CD4-positive, alpha-beta memory T cell (primary cell): ENCODE measurements at places on chromosomes 11 and 22.

- peak; percentile 27 for DNase-seq
Measured at GRCh38 chr11:77106321-77106720, 3.7 kb downstream of the OMP start.

- no peak for DNase-seq
Measured at GRCh38 chr11:118565051-118565450, 680 bp downstream of the IFT46 start.

DNA sequence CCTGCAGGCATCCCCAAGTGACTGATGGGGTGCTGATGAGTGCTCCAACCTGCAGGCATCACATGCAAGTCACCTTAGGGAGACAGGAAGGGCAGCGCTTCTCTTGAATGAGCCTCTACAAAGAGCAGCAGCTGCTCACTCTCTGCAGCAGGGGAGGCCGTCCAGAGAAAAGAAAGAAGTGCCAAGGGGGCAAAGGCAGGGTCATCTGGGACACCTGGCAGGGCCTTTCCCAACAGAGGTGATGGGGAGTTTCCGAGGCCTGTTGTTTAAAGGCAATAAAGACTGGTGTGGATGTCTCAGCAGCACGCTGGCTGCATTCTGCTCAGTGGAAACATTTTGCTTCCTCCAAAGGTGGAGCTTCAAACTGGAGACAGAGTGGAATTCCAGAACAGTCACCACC is 113.7 kb downstream of the ETS1 start:
- peak; percentile 87 for DNase-seq

DNA sequence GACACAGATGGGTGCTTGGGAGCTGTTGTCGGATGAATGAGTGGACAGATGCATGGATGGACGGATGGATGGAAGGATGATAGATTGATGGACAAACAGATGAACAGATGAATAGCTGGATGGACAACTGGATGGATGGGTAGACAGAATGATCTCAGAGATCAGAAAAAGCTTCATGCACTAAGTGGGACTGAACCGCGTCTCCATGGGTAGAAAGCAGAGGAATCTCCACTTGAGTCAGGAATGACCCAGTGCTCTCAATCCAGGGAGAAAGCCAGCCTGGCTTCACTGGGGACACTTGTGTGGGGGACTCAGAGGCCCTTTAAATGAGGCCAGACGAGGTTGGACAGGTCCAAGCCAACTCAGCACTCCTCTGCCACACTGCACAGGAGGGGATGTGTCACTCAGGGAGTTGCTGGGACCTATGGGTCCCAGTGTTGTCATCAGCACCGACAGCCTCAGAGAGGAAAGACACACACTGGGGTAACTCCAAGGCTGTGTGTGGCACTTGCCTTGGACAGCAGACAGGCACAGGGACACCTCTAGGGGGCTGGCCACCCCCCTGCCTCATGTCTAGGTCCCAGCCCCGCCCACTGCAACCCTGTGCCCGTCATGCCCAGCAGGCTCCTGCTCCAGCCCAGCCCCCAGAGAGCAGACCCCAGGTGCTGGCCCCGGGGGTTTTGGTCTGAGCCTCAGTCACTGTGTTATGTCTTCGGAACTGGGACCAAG is 5.6 kb downstream of the IGLL5 start:
- DNase-seq, result no peak

DNA sequence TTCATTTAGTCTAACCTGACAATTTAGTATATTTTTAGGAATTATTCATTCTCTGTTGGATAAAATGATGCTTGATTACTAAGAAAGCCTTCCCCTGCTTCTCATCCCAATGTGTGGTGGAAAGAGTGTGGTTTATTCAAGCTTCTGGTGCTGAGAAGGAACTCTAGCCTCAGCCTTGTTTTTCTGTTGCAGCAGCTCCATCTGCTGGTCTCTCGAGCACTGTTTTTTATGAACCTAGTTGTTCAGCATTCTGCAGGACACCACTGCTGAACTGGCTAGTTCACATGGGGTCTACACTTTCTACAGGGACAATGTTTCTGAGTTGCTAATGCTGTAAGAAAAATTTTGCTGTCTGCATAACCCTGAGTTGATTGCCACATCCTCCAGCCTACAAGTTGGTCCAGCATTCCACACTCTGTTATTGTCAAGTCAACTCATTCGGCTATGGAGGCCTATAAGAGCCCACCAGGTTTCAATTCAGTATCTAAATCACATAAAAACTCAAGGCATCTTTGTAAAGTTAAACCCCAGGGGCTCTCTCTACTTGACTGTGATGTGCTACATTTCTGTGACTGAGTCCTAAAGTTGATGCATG is 14.3 kb downstream of the OR2AG2 start:
- DNase-seq, result peak; percentile 56

- peak; percentile 42 for DNase-seq
Measured at GRCh38 chr11:120303004-120303637, 22.0 kb upstream of the TLCD5 start.

- DNase-seq, result no peak
Measured at GRCh38 chr11:10868352-10868751, 10.5 kb upstream of the ZBED5 start.

DNA sequence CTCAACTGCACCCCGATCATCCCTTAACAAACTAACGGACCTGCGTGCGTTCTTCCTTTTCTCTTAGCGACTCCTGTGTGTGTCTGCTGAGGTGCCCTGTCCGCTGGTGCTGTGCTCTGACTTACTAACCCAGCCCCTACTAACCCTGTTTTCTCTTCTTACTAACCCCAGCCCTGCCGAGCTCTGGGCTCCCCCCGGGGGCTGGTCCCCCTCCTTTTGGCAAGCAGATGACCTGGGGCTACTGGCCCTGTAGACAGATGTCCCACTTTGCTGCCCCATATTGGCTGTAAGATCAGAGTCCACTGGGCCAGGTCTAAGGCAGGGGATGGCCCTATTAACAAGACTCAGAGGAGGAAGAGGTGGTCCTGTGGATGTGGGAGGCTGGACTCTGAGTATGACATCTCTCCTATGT is 14.7 kb downstream of the MIAT start:
- DNase-seq, result no peak

DNA sequence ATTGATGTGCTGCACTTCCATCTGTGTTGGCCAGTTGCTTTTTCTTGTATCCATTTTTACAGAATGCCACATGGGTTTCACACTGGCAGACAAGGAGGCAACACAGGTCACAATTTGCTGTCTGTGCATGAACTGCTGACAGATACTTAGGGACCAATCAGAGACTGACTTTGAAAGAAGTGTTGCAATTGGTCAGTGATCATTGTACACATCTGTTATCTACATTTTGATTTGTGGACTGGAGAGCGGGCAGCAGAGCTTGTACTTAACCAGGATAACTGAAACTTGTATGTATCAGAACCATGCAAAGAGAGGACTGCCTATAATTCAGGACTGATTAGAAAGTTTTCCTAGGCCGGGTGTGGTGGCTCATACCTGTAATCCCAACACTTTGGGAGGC is 21.8 kb downstream of the PRR5 start:
- DNase-seq, result no peak

DNA sequence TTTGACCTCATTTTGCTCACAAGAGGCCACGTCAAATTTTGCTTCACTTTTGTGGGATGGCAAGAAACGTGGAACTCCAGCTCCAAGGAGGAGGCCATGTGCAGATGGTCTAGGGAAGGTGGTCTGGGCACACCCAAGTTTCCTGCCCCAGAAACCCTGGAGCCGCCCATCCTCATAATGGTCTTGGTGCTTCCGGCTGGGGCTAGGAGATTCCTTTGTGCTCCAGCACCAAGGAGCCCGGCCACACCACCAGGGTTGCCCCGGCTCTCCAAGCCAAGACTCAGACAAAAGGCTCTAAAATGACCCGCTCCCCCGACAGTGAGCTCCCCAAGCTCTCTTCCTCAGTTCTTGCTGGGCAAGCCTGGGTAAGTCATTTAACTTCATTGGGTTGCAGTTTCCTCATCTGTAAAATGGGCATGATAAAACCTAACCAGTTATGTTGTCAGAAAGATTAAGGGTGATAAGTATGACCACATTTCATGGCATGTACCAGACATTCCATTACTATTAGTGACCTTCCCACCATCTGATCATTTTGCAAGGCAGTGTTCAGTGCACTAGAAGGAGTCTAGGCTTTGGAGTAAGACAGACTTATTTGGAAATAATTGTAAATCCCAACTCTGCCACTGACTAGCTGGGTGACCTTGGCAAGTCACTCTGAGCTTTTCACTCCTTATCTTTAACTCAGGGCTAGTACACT is 23.3 kb downstream of the DKK3 start:
- no peak for DNase-seq

DNA sequence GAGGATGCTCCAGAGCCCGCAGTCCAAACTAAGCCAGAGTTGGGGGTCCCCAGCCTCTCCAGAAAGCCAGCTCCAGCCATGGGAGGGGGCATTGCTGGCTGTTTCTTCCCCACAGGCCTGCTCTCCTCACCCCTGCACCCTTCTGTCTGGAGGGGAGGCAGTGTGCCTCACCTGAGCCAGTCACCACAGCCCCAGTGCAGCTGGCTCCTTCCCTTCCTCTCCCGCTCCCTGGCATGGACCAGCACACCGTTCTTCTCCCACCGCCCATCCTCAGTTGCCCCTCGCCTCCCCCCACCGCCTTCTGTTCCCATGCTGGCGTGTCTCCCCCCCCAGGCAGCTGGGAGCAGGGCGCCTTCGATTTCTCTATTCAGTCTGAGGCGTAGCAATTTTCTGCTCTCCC is 110.5 kb upstream of the THY1 start:
- no peak for DNase-seq

DNA sequence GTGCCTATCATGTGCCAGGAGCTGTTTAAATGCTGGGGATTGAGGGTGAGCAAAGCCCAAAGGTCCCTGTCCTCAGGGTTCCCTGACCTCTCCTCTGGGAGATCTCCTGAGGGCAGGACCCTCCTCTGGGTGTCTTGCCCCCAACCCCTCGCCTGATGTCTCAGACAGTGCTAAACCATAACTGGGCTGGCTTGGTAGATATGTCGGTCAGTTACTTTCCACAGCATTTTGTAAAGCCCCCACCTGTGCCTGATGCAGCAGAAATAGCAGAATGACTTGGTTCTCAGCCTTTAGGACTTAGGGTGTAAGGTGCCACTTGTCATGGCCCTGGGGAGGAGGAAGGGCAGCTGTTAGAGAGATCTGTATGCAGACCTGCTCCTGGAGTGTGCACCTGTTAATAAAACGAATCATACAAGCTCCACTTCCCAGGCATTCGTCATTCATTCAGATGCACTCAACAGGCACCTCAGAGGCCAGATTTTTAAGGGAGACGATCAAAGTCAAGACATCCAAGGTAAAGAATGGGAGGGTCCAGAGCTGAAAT is 88.1 kb downstream of the TP53I11 start:
- no peak for DNase-seq

DNA sequence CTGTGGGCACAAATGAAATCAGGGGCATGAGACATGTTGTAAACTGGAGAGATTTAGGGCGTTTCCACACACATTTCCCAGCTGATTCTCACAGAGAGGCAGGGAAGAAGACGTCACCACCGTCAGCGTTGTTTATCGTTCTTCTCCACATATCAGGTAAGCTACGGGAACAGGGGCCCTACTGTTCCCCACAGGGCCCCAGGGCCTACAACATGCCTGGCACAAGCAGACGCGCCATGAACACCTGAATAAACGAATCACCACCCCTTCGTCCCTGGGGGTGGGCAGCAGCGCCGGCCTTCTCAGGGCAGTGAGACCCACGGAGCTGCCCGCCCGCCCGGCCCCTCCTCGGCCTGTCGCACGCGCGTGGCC is 342 bp downstream of the EFCAB6 start:
- DNase-seq, result no peak

DNA sequence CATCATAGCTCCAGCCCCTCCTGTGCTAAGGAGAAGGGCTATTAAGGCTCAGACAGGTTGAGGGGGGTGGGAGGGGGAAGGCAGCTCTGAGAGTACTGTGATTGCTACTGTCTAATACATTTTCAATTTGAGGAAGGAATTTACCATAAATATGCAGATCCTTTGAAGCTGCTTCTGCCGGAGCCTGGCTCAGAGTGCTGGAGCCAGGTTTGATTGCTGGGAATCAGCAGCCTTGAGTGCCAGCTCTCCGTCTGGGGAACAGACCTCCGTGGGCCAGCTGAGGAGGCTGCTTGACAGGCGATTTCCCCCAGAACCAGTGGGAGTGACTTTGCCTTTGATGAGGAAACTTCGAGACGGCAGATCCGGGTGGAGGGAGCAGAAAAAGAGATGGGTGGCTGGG is 141.7 kb upstream of the TBCEL start:
- no peak for DNase-seq

- DNase-seq, result no peak
Measured at GRCh38 chr11:117010808-117011540, 87.3 kb downstream of the SIK3 start.

GRCh38 chr22:31055117-31055634 is 25.9 kb upstream of the SMTN start:
- no peak for DNase-seq

DNA sequence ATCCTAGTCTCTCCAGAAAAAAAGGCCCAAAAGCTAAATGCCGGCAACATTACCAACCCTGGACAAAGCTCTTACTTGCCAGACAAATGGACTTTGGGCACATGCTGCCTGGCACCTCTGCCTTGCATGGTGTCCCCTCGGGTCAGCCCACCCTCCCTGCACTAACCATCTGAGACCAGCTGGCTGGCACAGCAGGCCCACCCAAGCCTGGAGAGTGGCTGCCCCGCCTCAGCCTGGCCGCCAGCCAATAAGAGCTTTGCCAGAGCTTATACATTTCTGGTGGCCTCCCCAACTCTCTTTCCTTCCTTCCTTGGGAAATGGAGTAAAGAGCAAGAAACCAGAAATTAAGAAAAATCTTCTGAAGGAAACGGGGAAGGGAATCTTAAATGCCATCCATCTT is 24.5 kb downstream of the MCHR1 start:
- no peak for DNase-seq

GRCh38 chr11:117663414-117663813 is 133.6 kb downstream of the DSCAML1 start:
- DNase-seq, result no peak

- DNase-seq, result no peak
Measured at GRCh38 chr11:2577991-2578928, 121.5 kb downstream of the KCNQ1OT1 start.

- no peak for DNase-seq
Measured at GRCh38 chr11:78337554-78337924, 80.1 kb downstream of the GAB2 start.

DNA sequence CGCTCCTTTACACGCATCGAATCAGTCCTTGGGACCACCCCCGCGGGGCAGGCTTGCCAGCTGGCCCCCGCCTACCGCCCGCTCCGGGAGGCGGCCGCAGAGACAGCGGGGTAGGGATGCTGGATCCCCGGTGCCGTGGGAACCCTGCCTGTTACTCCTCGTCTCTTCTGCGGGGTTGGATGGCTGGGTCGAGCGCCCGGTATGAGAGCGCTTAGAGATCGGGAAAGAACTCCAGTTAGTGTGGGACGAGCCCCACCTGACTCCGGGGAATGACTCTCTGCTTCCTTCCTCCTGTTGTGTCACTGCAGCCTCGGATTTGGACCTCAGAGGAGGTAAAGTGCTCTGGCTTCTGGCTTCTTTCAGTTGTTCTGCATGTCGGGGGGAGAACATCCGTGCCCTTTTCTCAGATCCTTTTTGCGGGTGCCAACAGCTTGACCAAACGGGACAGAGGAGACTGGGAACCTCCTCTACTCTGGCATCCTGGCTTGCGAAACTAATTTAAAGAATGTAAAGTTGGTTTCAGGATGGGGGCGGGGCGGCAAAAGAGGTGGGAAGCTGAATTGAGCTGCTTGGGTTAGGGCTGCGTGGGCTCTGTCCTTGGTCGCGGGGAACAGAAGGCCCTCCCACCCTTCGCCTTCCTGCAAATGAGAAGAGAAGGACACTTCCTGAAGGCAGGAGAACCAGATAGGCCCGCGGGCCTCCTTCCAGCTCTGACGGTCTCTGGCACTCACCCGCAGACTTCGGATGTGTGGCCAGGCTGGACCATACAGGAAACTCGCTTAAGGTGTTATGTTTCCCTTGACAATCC is 938 bp downstream of the LAYN start:
- no peak for DNase-seq
